ENCODE measurements at places on chromosomes 5 and 9. TPM values are rescaled to one million over a fixed set of nuclear protein-coding genes. Genes with fewer than 3 reads are reported as not detected.

ACOT12 gene
- total RNA-seq, result not detected

FABP6 gene
- not detected for total RNA-seq

RNF183 gene
- not detected for total RNA-seq

CMBL gene
- 21.1 TPM for total RNA-seq

TMEM38B gene
- 29.4 TPM for total RNA-seq

GDA gene
- not detected for total RNA-seq

PFN3 gene
- total RNA-seq, result not detected

SLC4A9 gene
- not detected for total RNA-seq

SLC34A3 gene
- not detected for total RNA-seq

SLC38A9 gene
- 31.7 TPM for total RNA-seq

IL13 gene
- not detected for total RNA-seq

SCGB3A2 gene
- not detected for total RNA-seq

FAM163B gene
- total RNA-seq, result 0.30 TPM

LRRC70 gene
- total RNA-seq, result 1.2 TPM

IL5 gene
- total RNA-seq, result not detected

SLC1A1 gene
- 18.7 TPM for total RNA-seq

BTNL8 gene
- not detected for total RNA-seq

PLGRKT gene
- 12.6 TPM for total RNA-seq

SPATA6L gene
- total RNA-seq, result 0.18 TPM

UNC5A gene
- total RNA-seq, result not detected

GKAP1 gene
- 0.55 TPM for total RNA-seq

GADD45G gene
- total RNA-seq, result 1.8 TPM

TYRP1 gene
- 0.46 TPM for total RNA-seq

ARID3C gene
- total RNA-seq, result not detected

IFNA21 gene
- total RNA-seq, result not detected

LCP2 gene
- not detected for total RNA-seq

TMEM252 gene
- not detected for total RNA-seq

ARL10 gene
- 23.8 TPM for total RNA-seq

EQTN gene
- total RNA-seq, result not detected

NUTM2G gene
- total RNA-seq, result not detected

IL4 gene
- not detected for total RNA-seq

PRRX2 gene
- total RNA-seq, result 0.59 TPM

FOCAD gene
- total RNA-seq, result 129 TPM

CREBRF gene
- total RNA-seq, result 10.0 TPM

GMCL2 gene
- total RNA-seq, result not detected

COL23A1 gene
- total RNA-seq, result not detected

CBY3 gene
- total RNA-seq, result not detected

NACC2 gene
- 32.4 TPM for total RNA-seq

SHISAL2B gene
- not detected for total RNA-seq

FYB1 gene
- not detected for total RNA-seq

EPB41L4A gene
- total RNA-seq, result 3.2 TPM

MARCHF3 gene
- total RNA-seq, result 58.2 TPM

ACTBL2 gene
- 0.89 TPM for total RNA-seq

PCDHB8 gene
- total RNA-seq, result 0.89 TPM

PHF24 gene
- 0.30 TPM for total RNA-seq

CDX1 gene
- not detected for total RNA-seq

RICTOR gene
- 41.3 TPM for total RNA-seq

LHX3 gene
- total RNA-seq, result not detected

PRR16 gene
- total RNA-seq, result 1.8 TPM

All from smooth muscle cell of the umbilical artery (primary cell).